T-helper 17 cell (primary cell): ENCODE measurements at places on chromosomes 2 and 18.

DNA sequence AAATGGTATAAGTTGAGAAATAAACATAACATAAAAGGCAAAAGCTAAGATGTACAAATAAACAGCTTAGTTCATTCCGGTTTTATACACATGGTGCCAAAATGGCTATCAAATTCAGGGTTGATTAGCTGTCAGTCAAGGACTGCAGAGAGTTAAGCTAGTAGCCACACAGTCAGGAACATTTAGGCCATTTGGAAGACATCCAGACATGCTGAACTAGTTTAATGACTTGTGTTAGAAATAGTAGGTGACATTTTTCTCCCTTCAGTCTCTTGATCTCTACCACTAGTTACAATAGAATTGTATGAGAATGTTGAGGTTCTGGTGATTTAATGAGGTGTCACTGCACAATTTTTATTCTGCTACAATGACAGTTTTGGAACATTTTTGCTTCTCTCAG lies 394.4 kb upstream of the SPHKAP start:
- no peak for DNase-seq

- DNase-seq = no peak
Measured at GRCh38 chr2:158529379-158530259, 72.9 kb downstream of the PKP4 start.

- DNase-seq = no peak
Measured at GRCh38 chr2:178928077-178928476, 120.9 kb upstream of the TTN start.

DNA sequence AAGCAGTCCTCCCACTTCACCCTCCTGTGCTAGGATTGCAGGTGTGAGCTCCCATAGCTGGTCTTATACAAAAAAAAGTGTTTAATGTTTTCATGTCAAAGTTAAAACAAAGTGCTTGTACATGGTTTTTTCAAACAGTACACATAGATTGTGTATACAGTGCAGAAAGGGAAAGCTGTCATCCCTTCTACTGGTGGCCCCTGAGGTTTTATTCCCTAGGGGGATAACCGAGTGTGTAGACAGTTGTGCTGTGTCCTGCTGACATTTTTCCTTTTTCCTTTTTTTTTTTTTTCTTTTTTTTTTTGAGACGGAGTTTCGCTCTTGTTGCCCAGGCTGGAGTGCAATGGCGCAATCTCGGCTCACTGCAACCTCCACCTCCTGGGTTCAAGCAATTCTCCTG lies 10.8 kb downstream of the TUBB6 start:
- DNase-seq = no peak

DNA sequence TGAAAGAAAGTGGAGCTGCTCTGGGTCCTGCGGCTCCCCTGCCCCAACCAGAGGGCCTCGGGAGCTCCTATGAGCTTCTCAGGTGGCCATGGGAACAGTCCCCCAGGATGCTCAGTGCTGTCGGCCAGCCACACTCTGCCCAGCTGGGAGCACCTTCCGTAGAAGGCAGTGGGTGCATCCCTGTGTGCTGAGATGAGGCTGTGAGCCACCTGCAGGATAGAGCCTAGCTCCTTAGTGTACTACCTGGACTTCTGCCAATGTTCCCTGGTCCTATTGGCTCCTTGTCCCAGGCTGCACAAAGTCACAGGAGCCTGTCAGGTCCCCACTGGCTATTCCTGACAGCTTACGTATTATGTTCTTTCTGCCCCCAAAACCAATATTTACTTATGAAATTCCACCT lies 16.1 kb downstream of the PRELID3A start:
- DNase-seq = no peak

- DNase-seq = no peak
Measured at GRCh38 chr2:118523761-118524160, 323.7 kb downstream of the EN1 start.

DNA sequence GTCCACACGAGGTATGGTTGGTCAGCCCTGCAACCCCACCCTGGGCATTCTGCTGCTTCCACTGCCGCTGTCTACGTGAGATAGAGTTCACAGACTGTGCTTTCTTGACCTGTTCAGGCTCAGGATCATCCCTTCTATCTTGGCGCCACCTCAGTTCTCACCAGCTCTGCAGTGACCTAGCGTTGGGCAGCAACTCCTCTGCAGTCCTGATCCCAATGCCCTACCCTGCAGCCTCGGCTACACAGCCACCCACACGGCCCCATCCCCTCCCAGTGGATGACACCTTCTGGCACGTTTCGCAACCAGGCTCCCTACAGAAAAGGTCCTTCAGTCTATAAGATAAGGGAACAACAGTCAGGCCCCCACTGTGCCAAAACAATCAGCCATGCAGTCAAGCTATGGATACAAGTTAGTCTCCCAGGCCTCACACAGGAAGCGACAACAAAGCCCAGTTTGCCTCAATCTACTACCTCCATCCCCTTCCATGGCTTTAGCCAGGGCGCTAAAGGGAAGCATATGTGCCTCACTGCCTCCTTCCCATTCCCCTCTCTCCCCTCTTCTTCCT lies 317.9 kb upstream of the PKDCC start:
- no peak for DNase-seq

DNA sequence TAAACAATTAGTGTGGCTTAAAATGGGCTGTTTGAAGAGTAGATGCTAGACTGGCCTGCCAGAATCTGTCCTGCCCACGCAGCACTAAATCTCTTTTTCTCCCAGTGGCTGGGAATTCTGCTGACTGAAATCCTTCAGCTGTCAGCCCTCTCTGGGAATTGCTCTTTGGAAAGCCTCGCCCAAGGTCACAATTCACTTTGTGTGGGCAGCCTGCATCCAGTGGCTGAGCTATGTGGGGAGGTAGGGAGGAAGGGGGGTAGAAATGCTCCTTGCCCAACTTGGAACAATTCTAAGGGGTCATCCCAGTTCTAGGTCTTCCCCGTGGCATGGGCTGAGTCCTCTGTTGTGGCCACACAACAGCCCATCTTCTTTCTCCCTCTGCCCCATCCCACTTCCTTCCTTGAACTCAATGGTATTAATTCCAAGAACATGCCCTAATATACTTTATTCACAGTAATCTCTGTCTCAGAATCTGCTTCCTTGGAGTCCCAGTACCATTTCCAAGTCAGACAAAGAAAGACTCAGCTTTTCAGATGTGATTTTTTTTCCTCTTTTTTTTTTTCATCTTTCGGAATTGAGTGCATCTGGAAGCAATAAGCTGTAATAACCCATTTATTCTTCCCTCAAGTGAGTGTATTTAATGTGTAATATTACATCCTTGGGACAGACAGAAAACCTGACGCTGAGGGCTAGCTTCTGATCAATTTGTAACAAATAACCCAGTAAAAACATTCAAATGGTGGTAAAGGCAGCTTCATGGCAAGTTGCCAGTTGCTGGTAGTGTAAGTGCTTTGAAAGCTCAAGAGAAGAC lies 189.4 kb downstream of the GPD2 start:
- no peak for DNase-seq

- peak; percentile 85 for DNase-seq
Measured at GRCh38 chr2:25376750-25377621, 35.3 kb upstream of the DNMT3A start.

DNA sequence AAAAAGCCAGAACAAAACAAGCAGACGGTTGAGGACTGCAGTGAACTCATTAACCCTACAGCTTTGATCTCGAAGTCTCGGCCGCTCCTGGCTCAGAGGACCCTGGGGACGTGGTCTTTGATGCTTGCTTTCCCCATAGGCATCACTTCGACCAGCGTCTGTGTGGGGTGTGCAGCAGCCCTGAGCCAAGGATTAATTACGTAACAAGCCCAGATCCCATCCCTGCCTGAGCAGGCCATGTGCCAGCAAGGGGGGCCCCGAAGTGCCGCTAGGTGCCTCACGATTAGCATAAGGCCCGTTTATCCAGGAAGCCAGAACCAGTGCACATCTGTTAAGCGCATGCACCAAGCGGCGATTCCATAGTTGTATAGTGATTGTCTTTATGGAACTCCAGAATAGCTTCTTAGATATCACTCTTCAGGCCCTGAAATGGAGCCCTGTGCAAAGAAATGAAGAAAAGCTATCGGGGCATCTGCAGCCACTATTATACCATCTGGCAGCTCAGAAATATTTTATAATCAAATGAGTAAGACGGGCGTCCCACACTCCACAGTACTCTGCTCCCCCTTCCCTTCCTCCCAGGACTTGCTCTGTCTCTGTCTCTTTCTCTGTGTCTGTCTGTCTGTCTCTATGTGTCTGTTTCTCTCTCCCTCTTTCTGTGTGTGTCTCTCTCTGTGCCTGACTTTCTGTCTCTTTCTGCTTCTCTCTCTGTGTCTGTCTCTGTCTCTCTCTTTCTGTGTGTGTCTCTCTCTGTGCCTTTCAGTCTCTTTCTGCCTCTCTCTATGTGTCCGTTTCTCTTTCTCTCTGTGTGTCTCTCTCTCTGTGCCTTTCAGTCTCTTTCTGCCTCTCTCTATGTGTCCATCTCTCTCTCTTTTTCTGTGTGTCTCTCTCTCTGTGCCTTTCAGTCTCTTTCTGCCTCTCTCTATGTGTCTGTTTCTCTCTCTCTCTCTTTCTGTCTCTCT lies 41.7 kb downstream of the HPCAL1 start:
- DNase-seq = no peak

DNA sequence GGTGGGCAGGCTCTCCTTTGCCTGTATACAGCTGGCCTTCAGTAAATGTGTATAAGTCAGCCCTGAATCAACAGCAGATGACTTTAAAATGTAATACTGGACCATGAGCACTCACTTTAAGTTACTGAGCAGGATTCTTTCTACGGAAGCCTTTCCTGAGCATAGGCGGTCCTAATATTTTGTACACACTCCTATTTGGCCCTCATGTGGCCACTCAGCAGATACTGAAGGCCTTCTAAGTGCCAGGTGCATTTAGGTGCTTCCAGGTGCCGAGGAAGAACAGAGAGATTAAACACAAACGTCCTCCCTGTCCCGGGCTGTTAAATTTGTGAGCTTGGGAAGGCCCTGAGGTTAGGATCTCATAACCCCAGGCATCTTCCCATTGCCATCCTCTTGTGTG lies 27.0 kb downstream of the UXS1 start:
- no peak for DNase-seq

DNA sequence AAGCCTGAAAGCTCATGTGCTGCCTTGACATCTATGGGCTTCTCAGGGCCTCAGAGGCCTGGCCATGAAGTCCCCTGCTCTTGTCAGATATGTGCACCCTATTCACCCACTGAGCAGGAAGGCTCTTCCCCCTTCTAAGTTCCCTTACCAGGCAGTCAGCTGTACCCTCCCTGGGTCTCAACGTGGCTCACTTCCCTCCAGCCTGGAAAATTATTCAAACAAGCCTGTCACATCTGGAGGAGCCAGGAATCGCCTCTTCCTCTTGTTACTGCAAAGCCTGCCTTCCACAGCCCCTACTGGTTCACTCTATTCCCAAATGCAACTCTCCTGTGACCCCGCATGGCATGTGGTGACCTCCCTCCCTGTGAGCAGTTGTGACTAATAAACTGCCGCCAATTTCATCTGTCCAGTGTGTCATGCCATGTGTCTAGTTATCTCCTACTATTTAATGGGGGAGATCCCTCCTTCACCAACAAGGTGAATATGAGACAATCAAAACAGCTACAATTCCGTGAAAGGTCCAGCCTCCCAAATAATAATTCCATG lies 8.4 kb upstream of the SERPINB8 start:
- no peak for DNase-seq

DNA sequence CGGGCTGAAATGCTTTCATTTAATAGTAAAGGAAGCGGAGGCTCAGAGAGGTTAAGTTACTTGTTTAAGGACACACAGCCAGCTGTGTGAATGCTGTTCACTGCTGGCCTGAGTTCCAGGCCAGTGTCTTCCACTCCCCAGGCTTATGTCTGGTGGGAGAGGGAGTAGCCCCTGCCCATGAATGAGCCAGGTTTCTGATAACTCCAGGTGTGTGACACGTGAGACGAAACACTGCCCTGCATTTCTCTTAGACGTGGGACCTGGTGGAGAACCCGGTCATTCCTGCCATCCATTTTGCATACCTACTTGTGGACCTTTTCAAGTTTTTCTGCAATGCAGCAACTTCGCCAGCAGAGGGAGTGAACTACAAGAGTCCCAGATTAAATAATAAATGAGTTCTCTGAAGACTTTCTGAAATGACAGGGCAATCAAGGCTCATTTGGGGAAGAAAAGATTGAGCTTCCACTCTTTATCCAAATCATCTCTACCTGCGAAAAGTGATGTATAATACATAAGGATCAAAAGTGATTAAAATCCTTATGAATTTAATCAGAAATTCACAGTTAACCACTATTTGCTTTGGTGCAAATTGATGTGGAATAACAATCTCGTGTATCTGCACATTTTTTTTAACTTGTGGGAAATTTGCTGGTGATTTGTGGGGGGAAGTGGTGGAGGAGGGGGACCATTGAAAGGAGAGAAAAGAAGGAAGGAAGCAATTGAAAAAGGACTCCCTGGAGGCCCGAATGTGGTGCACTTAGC lies 79.4 kb upstream of the ASB18 start:
- DNase-seq = no peak

- DNase-seq = no peak
Measured at GRCh38 chr18:76374330-76375281, 120.4 kb downstream of the ZNF516 start.

- no peak for DNase-seq
Measured at GRCh38 chr18:76538846-76539245, 43.8 kb upstream of the ZNF516 start.

- no peak for DNase-seq
Measured at GRCh38 chr18:26051843-26052242, 38.6 kb downstream of the SS18 start.

DNA sequence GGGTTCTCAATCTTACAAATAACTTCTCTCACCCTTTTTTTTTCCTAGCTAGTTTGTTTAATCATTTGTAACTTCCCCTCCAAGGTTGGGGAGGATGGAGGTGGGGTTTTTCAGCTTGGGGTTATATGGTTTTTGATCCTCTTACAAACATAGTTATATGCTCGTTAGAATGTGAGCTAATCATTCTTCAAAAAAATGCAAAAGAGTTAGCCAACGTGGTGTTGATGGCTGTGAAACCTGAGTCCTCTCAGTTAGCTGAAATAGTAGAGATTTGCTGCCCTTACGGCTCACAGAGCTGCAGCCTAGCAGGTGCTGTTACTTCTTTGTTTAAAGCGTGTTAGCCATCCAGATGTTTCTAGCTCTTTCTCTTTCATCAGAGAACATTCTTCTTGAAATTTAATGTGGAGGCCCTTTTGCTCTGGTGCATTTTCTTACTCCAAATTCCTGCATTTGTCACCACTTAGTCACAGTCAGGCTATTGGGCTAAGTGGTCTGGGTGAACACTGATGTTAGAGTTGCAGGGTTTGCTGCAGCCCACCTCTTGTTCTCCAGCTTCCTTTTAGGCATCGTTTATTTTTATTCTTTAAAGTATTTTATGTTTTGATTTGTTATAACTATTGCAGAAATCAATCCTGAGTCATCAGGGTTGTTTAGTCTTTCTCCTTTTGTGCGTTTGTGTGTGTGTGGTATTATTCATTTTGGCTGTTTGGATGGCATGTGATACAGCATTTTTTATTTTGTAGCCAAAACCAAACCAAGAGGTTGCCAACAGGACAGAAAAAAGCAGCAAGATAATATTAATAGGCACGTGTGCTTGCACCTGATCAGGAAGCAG lies 41.1 kb downstream of the LIMS1 start:
- DNase-seq = no peak

- DNase-seq = no peak
Measured at GRCh38 chr2:230473378-230473777, 57.4 kb downstream of the SP100 start.
